Endodermal cell (in vitro differentiated cells): ENCODE measurements at places on chromosomes 13 and 19.
A peak's percentile ranks its signal among the peaks of the same experiment; 100 is the strongest.

- peak; percentile 52 for DNase-seq
These were observed 58.8 kb upstream of the ABCC4 start for GRCh38 chr13:95360052-95360451.

GRCh38 chr13:34161931-34162543, 344.1 kb downstream of the RFC3 start:
- DNase-seq = peak; percentile 56

- no peak for DNase-seq
These were observed at the start of gene CYP4F3 for GRCh38 chr19:15640294-15640903. TSS of gene CYP4F3 (plus strand) at chr19:15640897. CDS start at chr19:15641416, 519 bp downstream.

GRCh38 chr19:20165971-20166592, 932 bp upstream of the ZNF486 start:
- DNase-seq = no peak

GRCh38 chr19:13597640-13598039, 91.4 kb upstream of the CACNA1A start:
- DNase-seq = peak; percentile 76

GRCh38 chr19:22144394-22144793, 52.4 kb downstream of the ZNF676 start:
- no peak for DNase-seq

DNA sequence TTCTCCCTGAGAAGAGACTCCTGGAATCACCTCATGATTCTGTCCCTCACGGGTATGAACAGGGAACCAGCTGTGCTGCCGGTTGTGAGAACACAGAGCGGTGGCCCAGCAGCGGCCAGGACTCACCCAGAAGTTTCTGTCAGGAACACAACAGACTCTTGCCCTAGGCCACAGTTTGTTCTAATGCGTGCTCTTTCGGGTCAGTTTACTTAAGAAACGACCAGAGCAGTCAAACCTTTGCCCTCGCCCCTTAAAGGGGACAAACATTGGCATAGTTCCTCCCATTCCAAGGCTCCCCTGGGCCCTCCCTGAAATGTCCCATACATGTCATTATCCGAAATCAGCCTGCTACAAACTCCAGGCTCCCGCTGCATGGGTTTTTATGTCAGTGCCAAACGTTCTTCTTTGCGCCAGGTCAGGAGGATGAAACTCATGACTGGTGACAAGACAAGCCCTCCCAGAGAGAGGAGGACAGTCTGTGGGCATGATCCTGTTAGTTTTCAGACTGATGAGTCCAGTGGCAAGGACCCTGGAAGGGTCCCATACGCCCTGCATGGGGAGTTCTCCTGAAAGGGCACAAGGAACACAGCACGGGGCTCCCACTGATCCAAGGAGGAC, 18.3 kb downstream of the ZIC5 start:
- DNase-seq = no peak

- DNase-seq = peak; percentile 91
These were observed 8.1 kb downstream of the RINL start for GRCh38 chr19:38869836-38870607.

GRCh38 chr13:52459668-52460067, 4.4 kb downstream of the CKAP2 start:
- no peak for DNase-seq

GRCh38 chr13:106986033-106986484, 418.1 kb upstream of the ARGLU1 start:
- peak; percentile 84 for DNase-seq

DNA sequence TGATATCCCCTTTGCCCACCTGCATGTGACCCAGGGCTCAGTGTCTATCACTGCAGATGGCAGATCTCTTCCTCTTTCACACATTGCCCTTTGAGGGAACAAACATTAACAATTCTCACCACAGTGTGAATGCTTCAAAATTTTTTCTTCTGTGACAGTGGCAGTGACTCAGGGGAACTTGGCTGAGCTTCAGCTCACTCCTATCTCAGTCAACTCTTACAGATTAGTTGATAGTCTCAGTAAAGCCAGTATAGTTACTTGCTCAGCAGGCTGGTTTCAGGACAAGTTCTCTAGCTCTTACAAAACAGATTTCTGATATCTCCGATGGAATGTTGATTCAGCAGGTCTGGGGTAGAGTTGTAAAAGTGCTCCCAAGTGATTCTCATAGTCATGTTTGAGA, 166.9 kb downstream of the DLEU7 start:
- peak; percentile 58 for DNase-seq

- peak; percentile 93 for DNase-seq
These were observed 5.3 kb upstream of the HCN2 start for GRCh38 chr19:584240-585001.

GRCh38 chr19:46783670-46784069, 4.7 kb downstream of the SLC1A5 start:
- DNase-seq = no peak

GRCh38 chr19:2423071-2423914, 4.1 kb downstream of the TIMM13 start:
- DNase-seq = no peak

- no peak for DNase-seq
These were observed 276.5 kb downstream of the GPC6 start for GRCh38 chr13:93502987-93503615.
